NB4 (cell line): ENCODE measurements at places on chromosomes 4 and X.

GRCh38 chr4:69888336-69888735, 28.4 kb upstream of the SULT1E1 start:
- DNase-seq: no peak

GRCh38 chr4:108849611-108850168, 86.8 kb upstream of the ETNPPL start:
- DNase-seq: no peak

DNA sequence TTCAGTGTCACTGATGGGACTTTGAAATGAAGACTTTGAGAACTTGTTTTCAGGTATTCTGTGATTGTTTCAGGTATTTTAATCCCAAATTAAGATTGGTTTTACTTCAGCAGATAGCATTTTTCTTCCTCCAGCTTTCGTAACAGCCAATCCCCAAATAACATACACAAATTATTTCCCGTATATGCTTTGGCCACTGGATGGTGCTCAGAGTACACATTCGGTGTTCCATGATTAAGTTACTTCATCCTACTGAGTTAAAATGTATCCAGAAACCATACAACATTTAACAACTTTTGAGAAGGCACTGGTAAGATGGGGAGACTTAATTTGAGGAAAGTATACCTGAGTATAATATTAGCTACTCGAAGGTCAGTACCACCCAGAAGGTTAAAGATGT, 233.4 kb upstream of the FAM47A start:
- peak; percentile 14 for DNase-seq

- DNase-seq: no peak
Measured at GRCh38 chr4:126341927-126342326, 1027.2 kb downstream of the FAT4 start.

- peak; percentile 52 for DNase-seq
Measured at GRCh38 chr4:88818631-88819470, 121.2 kb upstream of the NAP1L5 start.

DNA sequence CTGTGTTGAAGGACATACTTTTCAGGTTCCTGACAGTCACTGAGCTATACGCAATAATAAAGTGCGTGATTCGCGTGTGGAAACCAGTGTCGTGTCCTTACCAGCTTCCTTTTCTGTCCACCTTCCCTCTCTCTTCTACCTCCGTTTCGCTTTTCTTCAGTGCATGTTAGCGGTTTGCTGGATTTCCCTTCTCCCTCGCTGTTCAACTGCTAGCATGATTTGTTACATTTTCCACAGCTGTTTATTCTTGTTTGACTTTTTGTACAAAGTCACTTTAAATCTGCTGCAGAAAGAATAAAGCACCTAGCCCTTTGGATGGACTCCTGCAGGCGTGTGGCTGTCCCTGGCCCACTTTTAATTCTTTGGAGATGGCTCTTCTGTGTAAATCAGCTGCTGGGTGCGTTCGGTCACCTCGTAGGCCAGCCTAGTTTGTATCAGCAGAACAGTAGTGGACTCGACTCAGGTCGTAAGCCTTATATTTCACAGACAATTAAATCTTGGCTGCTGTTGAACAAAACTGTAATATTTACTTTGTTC, 8.9 kb upstream of the HAND2 start:
- no peak for DNase-seq

DNA sequence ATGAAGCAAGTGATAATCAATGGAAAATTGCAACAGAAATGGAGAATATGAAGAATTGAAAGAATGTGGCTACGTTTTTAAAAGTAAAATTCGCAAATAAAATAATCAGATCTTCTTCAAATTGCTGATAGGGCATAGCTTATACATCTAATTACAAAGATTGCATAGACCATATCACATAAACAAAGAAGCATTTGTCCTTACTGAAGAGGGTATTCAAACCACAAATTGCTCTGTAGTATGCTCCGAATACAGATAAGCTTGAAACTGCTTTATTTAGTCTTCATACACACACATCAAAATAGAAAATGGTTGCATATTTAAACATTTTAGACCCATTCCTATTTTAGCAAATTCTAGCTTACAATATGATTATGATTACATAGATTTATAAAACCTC, 206.7 kb upstream of the SLIT2 start:
- no peak for DNase-seq

DNA sequence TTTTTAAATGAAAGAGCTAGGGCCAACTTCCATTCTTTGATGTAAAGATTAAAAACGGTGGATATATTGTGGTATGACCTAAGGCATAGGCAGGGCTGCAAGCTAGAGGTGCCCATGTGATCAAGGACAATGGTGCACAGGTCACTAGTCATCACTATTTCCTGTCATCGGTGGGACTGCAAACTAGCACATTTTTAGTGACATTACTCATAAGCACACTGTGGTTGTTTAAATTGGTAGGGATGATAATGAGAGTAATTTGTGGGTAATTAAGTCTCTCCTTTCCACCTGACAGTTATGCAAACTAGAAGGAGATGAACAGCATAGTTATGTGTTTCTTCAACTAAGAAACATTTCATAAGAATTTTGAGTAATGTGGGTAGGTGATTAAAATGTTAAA, 85.4 kb downstream of the GPRIN3 start:
- no peak for DNase-seq

DNA sequence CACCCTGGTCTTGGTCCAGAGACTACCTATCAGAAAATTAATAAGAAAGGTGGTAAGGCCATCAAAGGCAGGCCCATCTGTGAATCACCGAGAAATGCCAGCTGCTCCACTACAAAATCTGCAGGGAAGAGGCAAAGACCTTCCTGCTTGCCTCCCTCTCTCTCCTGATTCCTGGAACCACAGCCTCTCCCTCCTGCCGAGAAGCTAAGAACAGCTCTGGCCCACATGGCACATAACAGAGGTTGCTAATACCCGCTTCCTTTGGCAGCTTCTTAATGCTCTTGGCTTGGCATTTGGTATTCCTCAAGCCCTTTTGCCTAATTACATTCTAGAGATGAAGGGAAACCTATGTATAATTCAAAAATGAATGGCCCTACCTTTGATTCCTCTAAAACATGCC, 32.9 kb downstream of the RAI2 start:
- no peak for DNase-seq

- peak; percentile 48 for DNase-seq
Measured at GRCh38 chr4:24686866-24687692, 102.7 kb upstream of the DHX15 start.

DNA sequence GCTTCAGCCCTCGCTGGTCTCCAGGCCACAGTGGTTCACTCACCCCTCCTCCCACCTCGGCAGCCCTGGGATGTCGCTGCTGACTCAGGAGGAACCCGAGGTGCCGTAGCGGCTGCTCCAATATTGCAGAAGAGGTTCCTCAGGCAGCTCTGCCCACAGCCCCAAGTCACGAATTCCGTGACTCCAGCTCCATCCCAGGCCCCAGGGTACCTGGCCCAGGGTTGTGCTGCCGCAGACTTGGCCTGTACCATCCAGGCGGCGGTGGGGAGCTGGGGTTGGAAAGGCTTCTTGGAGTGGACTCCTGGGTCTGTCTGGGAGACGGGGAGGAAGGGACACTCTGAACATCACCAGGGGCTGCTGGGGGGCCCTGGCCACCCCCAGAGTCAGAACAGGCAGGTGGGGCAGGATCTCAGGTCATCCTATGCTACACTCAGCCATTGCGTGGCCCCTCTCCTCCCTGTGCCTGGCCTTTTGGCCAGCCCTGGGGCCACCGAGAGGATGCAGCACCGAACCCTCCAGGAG, 728 bp upstream of the HGFAC start:
- peak; percentile 59 for DNase-seq

DNA sequence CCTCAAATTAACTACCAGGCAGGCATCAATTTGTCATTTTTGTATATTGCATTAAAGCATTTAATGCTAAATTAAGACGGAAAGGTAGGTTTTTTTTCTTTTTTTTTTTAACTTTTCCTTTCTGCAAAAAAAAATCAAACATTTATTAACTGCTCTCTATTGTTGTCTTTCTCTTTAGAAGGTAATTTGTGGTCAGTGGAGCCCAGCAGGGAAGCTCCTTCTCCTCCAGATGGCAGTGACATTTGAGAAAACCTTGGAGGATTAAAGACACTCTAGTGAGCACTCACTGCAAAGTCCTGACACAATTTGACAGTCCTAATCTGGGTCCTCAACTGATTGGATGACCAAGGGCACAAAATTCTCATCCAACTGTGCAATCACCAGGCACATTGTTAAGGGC, 102.4 kb downstream of the SLIT2 start:
- no peak for DNase-seq

DNA sequence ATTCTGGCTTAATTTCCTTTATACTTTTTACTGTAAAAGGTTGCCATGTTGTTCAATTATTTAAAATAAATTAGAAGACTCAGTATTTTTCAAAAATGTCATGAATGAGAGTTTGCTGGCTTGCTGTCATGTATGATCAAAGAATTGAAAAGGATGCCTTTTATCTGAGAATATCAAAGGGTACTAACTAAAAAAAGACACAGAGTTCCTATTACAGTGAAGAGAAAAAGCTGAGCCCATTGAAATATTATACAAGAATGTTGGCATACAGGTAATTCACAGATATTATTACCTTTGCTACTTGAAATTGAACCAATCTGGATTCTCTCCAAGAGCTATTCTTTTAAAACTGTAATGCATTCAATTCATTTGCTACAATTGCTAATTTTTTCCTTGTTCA, 200.0 kb downstream of the PPP3CA start:
- no peak for DNase-seq

GRCh38 chrX:129111081-129111798, 412.1 kb downstream of the SMARCA1 start:
- no peak for DNase-seq
